OCI-M1 (cell line): ENCODE measurements at places on chromosomes 11 and 22.

DNA sequence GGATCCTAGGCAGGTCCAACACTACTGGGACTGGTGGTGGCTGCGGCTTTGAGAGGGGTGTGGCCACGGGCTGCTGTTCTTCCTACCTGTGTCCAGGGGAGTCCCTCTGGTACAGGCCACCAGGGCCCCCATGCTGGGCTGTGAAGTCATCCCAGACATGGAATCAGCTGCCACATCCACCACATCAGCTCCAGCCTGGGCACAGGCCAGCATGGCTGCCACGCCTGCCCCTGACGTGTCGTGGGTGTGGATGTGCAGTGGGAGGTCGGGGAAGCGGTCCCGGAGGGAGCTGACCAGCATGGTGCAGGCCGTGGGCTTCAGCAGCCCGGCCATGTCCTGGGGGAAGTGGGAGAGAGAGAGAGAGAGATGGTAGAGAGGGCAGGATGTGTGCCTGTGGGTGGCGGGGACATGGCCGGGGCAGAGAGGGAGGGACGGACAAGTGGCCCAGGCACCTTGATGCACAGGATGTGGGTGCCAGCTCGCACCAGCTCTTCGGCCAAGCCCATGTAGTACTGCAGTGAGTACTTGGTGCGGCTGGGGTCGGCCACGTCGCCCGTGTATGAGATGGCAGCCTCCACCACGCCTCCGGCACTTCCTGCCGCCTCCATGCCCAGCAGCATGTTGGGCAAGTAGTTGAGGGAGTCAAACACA is 6.2 kb upstream of the LRFN4 start:
- no peak for DNase-seq

DNA sequence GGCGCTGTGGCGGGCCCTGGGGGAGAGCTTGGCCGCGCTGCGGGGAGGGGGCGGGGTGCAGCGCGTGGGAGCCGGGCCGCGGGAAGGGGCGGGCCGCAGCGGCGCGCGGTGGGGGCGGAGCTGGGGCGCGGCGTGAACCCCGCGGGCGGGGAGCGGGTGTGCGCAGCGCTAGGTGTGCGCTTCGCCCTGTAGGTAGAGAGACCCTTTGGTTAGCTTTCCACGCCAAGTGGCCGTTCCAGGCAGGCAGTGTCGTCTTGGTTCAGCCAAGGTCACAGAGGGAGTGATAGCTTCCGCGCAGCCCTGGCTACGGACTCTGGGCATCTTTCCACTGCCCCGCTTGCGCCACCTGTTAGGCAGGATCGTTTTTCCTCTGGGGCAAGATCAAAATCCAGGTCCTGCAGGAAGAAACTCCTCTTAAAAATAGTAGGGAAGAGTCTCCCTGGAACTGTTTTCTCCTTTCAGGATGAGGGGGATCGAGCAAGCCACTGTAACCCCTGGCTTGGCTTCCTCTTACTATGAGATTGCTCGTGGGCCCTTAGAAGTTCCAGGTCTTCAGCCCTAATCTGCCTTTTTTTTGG is 434 bp downstream of the BANF1 start:
- DNase-seq, result peak; percentile 73

- DNase-seq, result no peak
These were observed 46.9 kb upstream of the RAPSN start for GRCh38 chr11:47495856-47496217.

GRCh38 chr11:73478737-73479347 is 102.6 kb downstream of the RELT start:
- peak; percentile 80 for DNase-seq

DNA sequence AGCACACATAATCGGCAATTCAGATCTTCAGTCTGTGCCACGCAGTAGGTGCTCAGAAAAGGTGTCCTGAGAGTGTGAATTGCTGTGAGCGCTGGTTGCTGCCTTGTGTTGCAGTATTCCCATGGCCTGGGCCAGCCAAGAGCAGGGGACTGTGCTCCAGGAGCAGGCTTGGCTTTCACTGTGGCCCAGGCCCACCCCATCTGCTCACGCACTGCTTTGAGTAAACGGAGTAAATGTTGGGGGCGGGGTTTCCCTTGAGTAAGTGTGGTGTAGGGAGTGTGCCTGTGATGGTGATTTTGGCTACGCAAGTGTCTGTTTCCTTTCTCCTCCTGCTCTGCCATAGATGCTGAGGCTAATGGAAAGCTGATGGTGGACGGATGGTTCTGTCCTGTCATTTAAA is 2.3 kb downstream of the CTTN start:
- peak; percentile 53 for DNase-seq

- DNase-seq, result peak; percentile 78
These were observed 243.8 kb downstream of the TMEM135 start for GRCh38 chr11:87281496-87281895.

GRCh38 chr22:28204382-28204781 is 285.3 kb upstream of the PITPNB start:
- no peak for DNase-seq

- no peak for DNase-seq
These were observed 9.0 kb upstream of the OSM start for GRCh38 chr22:30275625-30276024.

DNA sequence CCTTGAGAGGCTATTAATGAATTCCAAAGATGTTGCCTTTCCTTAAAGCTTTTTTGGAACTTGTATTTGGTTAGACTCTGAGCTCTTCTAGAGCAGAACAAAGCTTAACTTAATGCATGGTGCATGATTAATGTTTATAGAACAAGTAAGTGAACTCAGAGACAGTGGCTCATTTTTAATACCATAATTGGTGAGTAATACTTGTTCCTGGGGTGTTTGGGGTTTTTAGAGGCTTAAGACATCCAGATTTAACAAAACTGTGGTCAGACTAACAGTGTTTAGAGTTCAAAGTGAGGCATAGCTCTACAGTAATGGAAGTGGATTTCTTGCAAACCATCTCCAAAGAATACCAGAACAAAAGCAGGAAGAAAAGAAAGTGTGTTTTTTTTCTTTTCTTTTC is 73.7 kb upstream of the CTSC start:
- no peak for DNase-seq

DNA sequence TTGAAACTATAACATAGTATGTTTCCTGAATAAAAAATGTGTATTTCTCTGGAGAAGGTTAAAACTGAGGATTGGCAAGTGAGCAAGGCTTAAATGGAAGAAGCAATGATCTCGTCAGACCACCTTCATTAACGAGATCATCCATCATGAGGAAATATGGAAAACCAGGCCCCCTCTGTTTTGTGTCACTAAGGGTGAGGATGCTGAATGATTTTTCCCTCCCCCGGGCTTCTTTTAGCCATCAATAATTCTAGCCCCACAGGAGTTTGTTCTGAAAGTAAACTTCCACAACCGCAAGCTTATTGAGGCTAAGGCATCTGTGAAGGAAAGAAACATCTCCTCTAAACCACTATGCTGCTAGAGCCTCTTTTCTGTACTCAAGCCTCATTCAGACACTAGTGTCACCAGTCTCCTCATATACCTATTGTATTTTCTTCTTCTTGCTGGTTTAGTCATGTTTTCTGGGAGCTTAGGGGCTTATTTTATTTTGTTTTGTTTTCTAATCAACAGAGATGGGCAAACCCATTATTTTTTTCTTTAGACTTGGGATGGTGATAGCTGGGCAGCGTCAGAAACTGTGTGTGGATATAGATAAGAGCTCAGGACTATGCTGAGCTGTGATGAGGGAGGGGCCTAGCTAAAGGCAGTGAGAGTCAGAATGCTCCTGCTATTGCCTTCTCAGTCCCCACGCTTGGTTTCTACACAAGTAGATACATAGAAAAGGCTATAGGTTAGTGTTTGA is 5.8 kb upstream of the HBE1 start:
- DNase-seq, result peak; percentile 96

- no peak for DNase-seq
These were observed 7.1 kb upstream of the IL2RB start for GRCh38 chr22:37156686-37157435.

DNA sequence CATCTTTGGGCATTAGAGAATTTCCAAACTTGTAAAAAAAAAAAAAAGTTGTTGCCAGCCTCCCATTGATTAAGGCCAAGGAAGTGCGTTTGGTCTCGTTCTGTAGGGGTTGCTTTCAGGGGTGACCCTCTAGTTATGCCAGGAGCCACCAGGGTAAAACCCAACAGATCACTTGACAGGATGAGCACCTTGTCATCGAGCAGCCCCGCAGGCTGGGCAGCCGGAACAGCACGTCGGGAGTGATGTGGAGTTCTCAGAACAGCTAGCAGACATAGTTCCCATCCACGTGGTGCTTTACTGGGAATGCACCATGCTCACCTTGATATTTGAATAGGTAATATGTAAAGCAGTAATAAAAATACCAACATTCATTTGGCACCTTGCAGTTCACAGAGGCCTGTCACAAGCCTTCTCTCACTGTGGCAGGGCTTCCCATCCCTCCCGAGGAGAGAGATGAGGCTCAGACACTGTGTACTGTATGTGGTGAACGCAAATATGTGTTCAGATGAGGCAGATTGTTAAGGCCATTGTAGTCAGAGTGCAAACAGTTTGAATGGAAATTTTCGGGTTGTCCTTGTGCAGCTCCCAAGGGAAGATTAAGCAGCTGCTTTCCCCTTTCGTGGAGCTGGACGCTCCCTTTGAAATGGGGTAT is 70.9 kb upstream of the SORL1-AS1 start:
- no peak for DNase-seq

DNA sequence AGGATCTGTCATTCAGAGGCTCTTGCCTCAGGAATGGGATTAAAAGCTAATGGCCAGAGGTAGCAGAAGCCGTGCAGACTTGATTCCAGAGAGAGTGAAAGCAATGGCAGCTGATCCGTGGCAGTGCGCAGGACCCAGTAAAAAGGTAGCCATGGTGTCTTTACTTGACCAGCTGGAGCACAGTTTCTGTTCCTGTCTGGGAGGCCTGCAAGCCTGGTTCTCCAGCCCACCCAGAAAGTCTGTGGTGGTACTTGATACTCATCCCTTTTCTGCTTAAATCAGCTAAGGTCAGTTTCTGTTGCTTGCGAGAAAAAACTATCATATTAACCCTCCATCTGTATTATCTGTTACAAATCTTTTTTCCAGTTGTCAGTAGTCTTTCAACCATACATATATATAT is 86.7 kb downstream of the RPS6KA4 start:
- no peak for DNase-seq

DNA sequence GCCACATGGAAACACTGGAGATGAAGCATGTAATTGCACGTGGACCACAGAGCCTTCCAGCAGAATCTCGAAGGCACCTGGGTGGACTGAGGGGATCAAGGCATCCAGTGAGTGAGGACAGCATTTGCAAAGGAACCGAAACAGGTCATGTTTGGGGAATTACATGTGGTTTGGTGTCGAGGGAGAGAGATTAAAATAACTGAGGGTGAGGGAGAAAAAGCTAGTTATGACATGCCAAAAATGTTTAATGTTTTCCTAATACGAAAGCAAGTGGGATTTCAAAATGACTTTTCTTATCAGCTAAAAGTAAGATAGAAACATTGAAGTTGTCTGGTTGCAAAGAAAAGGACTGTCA is 157.1 kb downstream of the BLID start:
- no peak for DNase-seq

- DNase-seq, result no peak
These were observed 185.8 kb upstream of the POU2AF2 start for GRCh38 chr11:111059726-111060125.

GRCh38 chr11:106828576-106828975 is 189.7 kb downstream of the GUCY1A2 start:
- no peak for DNase-seq

DNA sequence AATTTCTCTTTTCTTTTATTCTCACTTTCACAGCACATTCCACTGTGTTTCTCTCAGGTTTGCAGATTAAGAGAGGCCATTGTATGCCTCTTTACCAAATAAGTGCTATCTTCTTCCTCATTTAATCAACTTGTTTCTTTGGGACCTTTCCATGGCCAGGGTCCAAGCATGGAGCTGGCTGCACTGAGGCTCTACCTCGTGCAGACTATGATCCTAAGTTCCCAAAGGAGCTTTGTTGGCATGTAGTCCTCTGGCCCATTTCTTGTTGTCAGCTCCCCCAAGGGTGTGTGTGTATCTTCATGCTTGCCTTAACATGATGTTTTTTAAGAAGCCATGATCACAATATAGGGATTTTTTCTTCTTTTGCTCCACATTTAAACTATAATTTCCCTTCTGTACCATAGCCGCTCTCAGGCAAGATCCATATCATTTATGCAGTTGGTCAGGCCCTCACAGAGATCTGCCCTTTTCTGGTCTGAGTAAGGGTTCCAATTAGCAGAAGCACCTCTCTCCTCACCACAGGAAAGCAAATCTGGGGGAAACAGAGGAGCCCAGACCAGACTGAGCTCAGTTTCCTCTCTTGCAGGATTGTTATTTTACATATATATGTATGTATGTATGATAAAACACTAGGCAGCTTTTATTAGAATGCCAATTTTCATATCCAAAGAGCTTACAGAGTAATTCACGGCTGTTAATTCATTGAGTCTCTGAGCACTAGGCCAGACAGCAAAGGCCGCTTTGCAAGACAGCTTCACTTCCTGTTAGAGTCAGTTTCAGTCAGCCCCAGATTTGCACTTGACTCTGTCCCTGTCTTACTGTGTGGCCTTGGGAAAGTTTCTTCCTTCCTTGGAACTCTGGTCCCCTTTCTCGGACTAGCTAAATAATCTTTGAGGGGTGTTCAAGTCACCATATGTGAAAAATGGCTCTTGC is 34.3 kb downstream of the CYB5R2 start:
- DNase-seq, result no peak

DNA sequence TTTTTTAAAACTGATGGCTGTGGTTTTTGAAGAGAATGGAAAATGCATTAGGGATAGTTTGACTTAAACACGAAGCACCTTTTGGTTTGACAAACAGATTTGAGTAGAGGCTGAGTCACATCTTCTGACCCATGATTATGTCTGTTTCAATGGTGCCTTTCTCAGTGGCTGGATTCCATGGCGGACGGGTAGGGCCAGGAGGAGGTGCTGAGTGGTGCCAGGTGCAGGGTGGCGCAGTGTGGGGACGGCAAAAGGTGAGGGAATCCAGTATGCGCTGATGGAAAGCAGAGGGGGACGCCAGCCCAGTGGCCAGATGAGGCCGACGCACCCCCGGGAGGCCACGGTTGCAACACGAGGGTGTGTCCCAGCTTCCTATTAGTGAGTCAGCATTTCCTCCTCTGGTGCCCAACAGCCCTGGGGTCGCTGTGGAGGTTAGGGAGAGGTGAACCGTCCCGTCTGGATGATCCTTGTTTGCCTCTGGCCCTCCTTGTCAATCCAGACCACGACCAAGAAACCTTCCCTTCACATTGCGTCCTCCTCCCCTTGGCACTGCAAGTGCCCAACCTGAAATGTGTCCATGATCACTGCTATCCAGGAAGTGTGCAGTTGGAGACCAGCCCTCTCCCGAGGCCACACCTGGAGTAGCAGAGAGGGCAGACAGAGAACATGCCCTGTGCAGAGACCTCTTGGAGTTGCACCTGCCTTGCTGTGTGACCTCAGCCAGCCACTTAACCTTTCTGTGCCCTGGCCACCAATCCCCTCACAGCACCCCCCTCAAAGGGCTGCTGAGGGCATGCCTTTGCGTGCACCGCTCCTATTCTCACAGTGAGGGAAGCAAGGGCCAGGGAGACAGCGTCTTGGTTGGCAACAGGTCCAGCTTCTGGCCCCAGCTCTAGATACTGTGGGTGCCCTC is 32.5 kb upstream of the ATXN10 start:
- peak; percentile 39 for DNase-seq

DNA sequence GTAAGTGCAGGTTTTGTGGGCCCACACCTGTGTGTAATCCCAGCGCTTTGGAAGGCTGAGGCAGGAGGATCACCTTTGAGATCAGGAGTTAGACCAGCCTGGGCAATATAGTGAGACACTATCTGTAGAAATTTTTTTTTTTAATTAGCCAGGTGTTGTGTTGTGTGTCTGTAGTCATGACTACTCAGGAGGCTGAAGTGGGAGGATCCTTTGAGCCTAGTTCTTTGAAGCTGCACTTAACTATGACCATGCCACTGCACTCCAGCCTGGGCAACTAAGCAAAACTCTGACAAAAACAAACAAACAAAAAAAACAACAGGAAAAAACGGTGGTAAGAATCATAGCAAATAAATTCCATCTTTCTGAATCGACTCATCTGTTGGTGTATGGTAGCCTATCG is 268.6 kb upstream of the PDGFD start:
- no peak for DNase-seq
